ENCODE measurements at places on chromosomes 2 and 18.

DNA sequence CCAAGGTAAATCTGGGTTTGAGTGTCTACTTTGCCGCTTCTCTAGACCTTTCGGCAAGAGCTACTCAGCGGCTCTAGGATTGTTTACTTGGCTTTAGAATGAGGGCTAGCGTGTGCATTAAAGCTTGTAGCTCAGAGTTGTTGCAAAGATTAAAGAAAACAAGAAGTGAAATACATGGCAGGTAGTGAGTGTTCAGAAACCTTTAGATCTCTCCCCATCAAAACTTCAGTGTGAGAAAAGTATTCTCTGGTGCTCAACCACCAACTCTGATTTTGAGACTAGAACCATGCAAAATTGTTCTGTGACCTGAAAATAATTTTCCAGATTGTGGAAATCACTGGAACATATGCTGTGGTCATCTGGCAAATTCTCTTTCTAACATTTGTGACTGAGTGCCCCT lies 512.0 kb downstream of the CMPK2 start:
- DNase-seq: no peak

- DNase-seq: no peak
Measured at GRCh38 chr2:235611349-235611748, 117.5 kb downstream of the AGAP1 start.

GRCh38 chr2:223338016-223338415 lies 264.1 kb downstream of the SCG2 start:
- no peak for DNase-seq

DNA sequence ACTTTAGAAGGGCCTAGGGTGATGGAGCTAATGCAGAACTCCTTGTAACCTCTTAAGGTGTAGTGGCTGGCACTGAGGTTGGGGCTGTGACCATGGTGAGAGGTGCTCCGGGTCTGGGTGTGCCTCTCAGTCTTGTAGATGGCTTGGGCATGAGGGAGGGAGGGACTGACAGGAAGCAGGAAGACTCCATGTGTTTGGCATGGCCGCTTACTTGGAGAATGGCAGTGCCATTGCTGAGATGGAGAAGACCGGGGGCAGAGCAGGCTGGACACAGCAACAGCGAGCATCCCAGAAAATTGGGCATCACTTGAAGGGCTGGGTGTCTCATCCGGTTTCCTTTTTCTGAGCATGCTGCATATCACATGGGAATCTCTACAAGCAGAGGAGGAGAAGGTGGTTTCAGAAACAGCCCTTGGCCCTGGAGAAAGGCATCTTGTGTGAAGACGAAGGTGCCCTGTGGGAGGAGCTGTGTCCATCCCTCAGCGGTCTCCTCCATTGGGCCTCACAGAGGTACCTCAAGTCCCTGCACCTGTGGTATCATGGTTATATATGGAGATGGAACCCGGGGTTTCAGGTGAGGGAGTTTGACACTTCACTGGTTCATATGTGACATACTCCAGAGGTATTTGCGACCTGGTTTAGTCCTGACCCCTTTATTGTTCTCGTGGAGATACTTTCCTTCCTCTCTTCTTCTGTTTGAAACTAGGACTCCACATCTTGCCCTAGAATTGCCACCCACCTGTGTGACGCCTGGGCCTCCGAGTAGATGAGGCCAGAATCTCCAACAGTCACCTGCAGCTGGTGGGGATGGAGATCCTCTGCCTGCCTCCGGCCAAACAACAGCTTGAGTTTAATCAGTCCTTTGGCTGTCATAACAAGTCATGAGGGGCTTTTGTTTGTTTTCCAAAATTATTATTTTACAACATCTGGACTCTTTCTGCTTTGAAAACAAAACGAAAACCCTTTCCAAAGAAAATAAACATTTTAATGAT lies 45.6 kb downstream of the INPP4A start:
- DNase-seq: no peak

DNA sequence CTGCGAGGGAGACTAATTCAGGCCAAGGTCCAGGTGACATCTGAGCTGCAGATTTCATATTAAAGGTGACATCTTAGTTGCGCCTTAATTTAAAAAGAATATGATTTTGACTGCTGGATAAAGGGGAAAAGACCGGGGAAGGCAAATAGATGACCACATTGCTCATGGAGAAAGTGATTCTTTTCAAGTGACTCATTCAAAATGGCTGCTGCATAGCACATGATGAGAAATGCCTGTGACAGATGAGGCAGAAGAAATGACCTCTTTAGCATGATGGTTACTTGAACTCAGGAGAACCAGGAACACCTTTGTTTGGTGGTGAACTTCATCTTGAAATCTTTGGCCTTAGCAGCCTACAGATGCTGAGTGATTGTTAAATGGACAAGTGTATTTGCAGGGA lies 385.8 kb upstream of the TRIB2 start:
- DNase-seq: peak; percentile 73

- DNase-seq: no peak
Measured at GRCh38 chr2:140183056-140183765, 1403.0 kb upstream of the NXPH2 start.

GRCh38 chr18:55289048-55289447 lies 298.9 kb downstream of the TCF4 start:
- no peak for DNase-seq

- DNase-seq: no peak
Measured at GRCh38 chr2:20423847-20424246, 23.0 kb upstream of the RHOB start.

DNA sequence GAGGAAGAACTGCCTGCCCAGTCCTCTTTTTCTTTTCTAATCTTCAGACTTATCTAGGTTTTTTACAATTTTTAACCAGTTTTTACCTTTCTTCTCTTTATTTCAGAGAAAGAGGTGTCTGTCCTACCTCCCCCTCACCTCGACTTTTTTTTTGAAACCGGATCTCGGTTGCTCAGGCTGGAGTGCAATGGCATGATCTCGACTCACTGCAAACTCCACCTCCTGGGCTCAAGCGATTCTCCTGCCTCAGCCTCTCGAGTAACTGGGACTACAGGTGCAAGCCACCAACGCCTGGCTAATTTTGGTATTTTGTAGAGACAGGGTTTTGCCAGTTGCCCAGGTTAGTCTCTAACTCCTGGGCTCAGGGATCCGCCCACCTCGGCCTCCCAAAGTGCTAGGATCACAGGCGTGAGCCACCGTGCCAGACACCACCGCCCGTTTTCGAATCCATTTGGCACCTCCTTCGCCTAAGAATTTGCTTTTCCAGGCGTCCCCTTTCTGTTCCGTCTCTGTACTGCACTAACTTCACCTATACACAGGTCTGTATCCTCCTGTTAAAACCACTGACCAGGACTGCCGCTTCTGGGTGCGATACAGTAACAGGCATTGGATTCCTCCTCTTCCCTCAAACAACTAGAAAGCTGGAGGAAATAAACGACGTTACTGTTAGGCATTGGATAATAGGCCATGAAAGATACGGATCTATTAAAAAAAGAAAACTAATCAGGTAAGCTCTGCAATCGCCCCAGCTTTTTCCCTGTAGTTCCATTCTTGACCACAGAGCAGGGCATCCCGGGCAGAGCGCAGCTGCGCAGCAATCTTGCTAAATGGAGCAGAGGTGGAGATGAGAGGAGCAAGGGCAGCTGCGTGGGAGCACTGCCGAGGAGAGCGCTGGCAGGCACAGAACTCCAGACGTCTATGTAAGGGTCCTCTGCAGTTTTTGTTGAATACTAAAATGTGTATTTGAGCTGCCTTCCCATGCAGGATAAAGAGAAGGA lies 69.9 kb downstream of the ZC3H6 start:
- no peak for DNase-seq

DNA sequence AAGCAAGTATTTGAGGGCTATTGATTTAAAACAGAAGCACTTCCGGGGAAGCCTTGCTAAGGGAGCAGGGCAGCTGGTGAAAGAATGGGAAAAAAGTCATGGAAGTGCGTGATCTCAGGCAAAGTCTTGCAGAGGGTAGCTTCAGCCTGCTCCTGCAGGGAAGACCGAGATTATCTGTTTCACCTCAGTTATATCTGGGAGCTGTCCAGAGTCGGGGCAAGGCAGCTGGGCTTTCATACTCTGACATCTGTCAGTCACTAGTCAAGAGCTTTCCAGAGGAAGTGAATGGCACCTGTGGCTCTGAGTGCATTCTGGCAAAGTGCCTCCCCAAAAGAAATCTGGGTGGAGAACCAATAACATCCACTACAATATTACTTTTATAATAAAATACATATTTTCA lies 8.7 kb downstream of the NXPH2 start:
- DNase-seq: no peak
